NCI-H524 treated with DMSO at 0.1 percent for 48 hours (cell line): ENCODE measurements at places on chromosomes 5 and 9.

GRCh38 chr5:57231607-57232006, 57.7 kb downstream of the GPBP1 start:
- DNase-seq = no peak

DNA sequence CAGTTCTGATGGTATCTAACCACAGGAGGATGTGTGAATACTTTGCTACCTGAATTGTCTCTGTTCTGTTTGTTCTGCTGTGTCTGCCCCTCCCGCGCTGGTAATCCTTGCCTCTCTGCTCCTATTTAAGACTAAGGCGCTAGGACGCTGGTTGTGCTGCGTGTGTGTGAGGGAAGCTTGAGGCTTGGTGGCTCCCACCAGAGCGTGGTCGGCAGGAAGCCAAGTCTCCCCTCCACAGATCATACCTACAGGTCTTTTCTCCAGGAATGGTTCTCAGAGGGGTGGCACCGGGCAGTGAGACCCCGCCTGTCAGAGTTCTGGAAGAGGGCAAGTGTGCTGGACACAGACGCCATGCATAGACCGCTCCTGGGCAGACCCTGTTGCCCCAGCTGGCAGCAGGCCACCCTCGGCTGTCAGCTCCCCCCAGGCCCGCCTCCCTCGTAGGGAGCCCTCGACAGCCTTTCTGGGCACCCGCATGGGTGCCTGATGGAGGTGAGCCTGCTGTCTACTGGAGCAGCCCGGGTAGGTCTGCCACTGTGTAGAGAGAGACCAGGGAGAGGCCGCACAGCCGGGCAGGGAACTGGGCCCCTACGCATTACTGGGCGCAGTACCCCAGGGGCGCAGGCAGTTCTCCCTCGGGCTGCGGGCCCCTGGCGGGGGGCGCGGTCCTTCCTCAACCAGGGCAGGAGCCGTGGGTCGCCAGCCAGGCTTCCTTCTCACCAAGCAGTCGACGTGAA, 53.4 kb upstream of the ROR2 start:
- no peak for DNase-seq

GRCh38 chr9:120388003-120388855, 191.7 kb downstream of the CDK5RAP2 start:
- no peak for DNase-seq

DNA sequence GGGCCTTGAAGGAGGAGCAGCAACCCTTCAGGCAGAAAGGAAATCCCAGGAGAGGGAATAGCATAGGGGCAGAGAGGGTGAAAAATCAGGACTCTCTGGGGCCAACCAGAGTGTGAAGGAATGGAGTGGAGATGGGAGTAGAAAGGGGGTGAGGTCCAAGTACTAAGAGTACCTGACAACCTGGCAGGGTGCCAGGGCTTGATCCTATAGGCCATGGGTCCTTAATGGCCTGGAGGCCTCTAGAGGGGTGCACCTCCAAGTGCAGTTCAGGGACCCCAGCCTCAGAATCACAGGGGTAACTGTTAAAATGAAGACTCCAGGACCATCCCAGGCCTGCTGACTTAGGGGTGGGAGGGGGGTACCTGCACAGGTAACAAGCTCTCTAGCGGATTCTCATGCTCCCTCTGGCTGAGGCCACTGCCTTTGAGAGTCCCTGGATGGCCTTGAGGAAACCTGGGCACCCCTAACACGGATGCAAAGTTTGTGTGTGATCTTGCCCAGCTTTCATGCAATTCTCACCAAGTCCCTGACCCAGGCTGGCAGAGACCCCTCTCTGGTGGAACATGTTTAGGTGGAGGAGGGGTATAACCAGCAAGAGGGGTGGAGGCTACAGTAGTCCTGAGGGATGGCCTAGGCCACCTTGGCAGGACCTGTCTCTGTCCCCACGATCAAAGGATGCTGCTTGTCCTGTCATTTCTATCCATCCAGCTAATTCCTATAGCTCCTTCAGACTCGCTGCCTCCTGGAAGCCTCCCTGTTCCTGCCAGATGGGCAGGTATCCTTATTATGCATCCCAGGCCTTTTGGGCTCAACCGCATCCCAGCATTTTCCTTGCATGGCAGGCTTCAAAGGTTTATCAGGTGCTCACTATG, 17.6 kb upstream of the CSF1R start:
- DNase-seq = no peak

- peak; percentile 10 for DNase-seq
Measured at GRCh38 chr5:156400231-156400986, 73.4 kb downstream of the SGCD start.

DNA sequence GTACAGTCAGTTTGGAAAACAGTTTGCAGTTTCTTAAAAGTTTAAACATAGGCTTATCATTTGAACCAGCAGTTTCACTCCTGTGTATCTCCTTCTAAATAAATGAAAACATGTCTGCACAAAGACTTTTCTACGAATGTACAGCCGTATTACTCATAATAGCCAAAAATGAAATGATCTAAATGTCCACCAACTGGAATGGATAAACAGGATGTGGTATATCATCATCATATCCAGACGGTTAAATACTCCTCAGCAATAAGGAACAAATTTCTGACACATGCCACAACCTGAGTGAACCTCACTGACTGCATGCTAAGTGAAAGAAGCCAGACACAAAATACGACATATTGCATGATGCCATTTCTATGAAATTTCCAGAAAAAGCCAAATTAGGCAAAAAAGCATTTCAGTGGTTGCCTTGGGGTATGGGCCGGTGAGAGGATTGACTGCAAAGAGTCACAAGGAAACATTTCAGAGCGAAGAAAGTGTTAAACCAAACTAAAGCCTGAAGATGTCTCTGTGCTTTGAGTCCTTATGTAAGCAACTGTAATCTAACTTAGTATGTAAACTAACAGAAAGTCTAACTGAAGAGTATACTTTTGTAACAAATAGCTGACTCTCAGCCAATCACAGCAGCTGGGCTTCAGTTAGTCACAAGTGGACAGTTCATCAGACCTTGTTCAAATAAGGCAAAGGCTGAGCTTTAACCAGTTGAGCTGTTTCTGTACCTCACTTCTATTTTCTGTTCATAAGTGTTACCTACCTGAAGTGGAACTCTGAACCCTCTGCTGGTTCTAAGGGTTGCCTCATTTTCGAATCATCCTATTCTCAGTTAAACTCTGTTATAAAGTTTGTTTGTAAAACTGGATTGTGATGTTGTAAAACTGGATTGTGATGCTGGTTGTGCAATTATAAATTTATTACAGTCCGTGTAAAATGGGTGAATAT, 65.2 kb downstream of the TRIO start:
- no peak for DNase-seq

GRCh38 chr9:135127718-135128670, 40.5 kb downstream of the OLFM1 start:
- DNase-seq = no peak

GRCh38 chr9:126916909-126917308, 2.3 kb downstream of the RALGPS1 start:
- no peak for DNase-seq

- no peak for DNase-seq
Measured at GRCh38 chr5:45385321-45386058, 310.7 kb downstream of the HCN1 start.

DNA sequence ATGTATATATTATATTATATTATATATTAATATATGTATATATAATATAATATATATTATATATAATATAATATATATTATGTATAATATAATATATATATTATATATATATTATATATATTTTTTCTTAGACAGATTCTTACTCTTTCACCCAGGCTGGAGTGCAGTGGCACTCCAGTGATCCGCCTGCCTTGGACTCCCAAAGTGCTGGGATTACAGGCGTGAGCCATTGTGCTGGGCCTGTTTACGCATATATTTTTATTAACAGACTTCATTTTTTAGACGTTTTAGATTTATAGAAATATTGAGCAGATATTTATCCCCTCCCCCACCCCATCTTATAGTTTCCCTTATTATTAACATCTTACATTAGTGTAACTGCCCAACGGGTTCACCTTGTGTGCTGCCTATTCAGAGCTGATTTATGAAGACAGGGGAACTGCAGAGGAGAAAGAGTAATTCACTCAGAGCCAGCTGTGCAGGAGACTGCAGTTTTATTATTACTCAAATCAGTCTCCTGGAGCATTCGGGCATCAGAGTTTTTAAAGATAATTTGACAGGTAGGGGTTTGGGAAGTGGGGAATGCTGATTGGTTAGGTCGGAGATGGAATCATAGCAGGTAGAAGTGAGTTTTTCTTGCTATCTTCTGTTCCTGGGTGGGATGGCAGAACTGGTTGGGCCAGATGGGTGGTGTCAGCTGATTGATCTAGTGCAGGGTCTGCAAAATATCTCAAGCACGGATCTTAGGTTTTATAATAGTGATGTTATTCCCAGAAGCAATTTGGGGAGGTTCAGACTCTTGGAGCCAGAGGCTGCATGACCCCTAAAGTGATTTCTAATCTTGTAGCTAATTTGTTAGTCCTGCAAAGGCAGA, 93.4 kb downstream of the UNC13B start:
- no peak for DNase-seq

DNA sequence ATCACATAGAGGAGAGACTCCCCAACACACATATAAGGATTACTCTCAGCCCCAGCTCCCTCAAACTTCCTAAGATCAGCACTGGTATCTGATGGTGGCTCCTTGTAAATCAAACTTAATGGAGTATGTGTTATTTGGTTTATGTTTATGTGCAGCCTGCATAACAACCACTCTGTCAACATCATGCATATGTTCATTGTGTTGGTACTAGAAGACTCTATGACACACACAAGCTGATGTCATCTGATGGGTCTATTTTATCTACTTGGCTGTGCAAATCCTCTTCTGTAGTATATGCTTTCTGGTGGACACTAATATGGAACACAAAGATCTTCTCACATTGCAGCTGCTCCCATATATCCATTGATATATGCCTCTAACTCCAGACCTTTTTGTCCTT, 134.0 kb upstream of the FAM174A start:
- DNase-seq = no peak

- no peak for DNase-seq
Measured at GRCh38 chr9:70121818-70122436, 78.3 kb downstream of the MAMDC2 start.

DNA sequence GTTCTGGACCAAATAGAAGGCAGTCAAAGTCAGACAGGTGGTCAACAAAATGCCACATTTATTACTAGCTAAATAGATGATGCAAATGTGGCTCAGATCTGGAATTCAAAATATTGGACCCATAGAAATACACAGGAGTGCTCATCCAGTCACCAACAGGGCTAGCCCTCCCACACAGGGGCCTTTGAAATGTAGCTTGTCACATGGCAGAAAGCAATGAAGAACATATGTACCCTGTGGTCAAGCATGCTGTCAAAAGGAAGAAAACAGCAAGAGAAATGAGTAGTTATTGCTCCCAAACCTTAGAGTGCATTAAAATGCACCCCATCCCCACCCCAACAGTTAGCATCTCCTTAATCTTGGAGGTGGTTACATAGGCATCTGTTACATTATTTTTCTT, 20.9 kb upstream of the CCDC112 start:
- DNase-seq = no peak

DNA sequence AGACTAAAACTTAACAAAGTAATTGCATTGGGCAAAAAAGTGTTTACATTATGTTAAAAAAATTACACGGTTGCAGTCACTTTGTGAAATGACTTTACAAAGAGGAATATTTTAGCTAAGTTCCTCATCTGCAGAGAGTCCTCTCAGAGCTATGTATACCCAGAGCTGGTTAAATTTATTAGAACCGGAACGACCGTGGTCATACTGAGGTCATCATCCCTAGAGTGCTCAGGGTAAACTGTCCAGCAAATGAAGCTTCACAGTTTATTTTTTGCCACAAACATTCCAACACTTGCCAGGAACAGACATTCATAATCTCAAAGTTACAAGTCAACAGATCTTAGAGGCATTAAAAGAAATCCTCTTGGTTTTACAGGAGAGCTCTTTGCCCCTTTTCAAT, 897 bp downstream of the ROPN1L start:
- no peak for DNase-seq

- DNase-seq = no peak
Measured at GRCh38 chr9:102832814-102833213, 162.3 kb upstream of the CYLC2 start.
